Right renal pelvis (tissue), 4 donors: ENCODE measurements at places on chromosomes 2 and 18.

GRCh38 chr2:197311421-197312033, 947 bp upstream of the ANKRD44 start:
- no peak for DNase-seq

DNA sequence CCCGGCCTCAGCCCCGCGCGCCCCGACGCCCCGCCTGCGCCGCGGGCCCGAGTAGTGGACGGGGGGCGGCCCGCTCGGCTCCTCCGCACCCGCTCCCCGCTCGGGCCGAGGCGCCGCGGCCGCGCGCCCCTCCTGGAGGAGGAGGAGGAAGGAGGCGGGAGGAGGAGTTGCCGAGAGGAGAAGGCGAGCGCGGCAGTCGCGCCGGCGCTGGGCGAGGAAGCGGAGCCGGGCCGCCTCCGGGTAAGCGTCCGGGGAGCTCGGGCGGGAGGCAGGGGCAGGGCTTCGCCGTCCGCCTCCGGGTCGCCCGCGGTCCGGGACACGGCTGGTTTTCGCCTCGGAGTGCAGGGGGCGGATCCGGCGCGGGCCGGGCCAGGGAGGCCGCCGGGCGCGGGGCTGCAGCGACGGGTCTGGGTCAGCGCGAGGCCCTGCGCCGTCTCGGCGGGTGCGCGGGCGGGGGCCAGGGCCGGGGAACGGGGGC, at the start of gene SOCS6:
Gene SOCS6 (plus strand): TSS at position 195 of the 478 bp plus-strand sequence. CDS start 35,624 bp downstream, outside the sequence.
- peak; percentile 52 for DNase-seq

DNA sequence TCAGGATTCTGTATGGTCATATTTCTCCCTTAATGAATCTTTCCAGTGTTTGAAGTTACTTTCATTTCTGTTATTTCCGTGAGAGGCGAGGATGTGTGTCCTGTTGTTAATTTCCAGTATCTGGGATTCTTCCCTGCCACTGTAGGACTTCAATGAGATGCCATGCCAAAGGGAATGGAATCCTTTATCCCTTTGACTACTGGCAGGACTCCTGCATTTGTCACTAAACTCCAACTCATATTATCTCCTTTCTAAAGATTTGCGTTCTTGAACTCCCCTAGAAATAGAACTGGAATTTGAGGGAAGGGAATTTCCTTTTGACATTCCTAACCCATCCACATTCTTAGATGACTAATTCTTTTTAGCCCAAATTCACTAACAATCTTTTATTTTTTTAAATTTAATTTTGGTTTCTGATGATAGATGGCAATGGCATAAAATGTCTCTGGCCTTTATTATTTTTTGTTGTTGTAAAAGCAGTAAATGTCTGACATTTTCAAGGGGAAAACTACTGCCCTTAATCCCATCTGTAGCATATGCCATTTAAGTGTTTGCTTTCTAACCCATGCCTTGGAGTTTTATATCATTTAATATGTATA, 87.8 kb upstream of the EML6 start:
- DNase-seq, result no peak

DNA sequence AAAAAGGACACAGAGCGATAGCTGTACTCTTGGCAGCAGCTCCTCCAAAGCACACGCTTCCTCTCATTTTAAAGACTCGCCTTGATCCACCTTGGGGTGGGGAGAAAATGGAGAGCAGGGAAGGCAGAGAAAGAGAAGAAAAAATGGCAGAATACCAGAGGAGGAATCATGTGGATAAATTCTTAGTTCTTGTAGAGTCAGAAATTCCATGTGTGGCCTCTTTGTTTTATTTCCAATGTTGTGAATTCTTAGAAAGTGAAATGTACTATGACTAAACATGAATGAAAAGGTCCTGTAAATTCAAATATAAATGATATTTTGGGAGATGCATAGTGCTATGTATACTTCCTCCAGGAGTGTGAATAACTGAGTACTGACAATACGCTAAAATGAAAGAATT, 89.7 kb upstream of the SESTD1 start:
- no peak for DNase-seq

DNA sequence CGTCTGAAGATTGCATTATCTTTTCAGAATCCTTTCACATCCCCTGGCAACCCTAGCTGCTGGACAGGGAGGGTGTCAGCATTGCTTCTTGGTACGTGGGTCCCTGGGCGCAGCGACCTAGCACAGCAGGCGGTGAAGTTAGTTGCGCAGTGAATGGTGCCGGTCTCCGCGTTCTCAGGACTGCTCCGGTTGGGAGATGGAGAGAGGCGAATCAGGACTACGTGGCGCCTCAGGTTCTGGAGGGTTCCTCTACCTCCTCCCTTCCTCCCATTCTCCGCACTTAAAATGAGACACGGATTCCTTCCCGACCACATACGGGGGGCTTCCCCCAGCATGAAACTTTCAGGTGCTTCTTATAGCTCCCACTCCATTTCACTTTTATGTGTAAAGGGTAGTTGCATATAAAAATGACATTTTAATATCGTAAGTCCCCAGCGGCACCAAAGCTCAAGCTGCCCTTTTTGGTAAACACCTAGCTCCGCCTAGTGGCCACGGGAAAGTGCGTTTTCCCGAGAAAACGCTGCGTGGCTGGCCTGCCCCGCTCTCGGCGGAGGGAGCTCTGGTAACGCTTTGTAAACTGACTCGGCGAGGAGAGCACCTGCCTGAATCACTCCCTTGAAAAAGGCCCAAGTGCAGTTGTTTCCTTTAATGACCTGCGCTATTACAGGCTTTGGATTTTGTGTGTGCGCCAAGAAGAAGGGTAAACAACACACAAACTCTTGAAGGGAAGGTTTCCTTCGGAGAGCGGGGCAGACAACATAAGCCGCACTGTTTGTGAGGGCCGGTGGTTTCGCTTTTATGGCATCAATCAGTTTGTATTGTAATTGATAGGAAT, 32.9 kb upstream of the INHBB start:
- peak; percentile 80 for DNase-seq

GRCh38 chr18:53944721-53945120, 279.7 kb downstream of the MBD2 start:
- DNase-seq, result no peak

- DNase-seq, result no peak
These were observed 47.0 kb upstream of the TTC39C start for GRCh38 chr18:23967321-23968089.

GRCh38 chr2:36408198-36408703, 52.7 kb downstream of the CRIM1 start:
- no peak for DNase-seq

- DNase-seq, result no peak
These were observed 698.2 kb downstream of the MBD2 start for GRCh38 chr18:53526101-53526870.

DNA sequence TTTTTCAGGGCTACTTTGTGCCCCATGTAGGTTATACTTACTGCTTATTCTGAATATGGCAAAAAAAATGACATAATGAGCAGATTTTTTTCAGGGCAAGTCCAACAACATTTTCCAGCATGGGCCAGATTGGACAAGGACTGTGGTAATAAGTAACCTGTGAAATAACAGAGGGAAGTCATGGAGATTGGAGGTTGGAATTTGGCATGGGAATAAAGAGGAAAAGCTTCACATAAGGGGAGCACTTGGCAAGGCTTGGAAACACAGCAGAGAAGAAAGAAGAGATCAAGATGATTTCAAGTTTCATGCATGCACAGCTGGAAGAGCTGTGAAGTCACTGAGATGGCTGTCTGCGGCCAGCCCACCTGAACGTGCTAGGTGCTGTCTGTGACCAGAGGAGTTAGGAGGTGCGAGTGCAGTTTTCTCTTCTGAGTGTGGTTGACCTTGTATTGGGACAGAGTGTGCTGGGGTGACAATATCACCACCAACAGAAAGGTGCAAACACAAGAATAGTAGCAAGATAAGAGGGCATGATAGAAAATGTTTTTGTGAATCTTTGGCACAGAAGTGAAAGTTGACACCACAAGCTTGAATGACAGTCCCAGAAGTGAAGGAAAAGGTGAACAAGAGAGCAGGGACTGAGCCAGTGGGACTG, 71.1 kb upstream of the DSC1 start:
- DNase-seq, result no peak

GRCh38 chr18:5024741-5025140, 172.3 kb downstream of the AKAIN1 start:
- no peak for DNase-seq

DNA sequence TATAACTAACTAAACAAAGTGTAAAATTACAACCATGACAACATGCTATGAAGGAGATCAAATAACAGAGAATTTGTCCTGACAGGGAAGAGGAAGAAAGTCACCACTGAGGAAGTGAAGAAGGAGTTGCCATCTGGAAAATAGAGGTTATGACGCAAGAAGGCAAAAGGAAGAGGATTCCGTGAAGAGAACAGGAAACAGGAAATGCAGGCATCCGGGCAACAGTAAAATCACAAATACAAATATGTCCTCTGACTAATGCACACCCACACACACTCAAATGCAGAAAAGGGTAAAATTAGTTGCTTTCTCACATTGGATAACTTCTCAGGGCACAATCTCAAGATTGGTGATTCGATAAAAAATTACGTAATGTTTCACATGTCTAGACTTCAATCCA, 278.4 kb downstream of the TMX3 start:
- no peak for DNase-seq

DNA sequence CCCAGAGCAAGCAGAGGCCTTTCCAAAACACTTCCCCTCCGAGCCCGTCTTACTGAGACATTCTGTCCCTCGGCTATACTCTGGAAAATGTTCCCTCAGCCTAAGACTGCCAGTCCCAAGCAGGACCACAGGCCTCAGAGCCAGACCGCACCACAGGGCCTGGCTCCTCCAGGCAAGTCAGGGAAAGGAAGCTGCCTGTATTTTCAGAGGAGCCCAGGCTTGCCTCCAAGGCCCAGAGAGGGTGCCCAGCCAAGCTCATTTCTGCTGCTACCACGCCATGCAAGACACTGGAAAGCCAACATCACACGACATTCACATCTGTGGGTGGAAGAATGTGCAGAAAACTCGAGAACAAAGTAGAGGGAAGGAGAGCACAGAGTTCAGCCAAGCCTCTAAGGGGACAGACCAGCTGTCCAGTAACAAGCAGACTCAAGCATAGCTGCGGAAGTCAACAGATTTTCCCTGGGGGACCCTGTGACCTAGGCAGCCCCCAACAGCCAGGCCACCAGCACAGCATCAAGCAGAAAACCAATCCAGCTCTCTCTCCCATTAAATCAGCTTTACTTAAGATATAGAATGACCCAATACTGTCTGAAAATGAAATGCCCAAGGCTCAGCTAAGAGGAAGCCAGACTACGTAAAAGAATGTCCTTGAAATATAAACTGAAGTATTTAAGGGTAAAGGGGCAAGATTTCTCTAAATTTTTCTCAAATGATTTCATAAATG, 123.9 kb downstream of the ZFP36L2 start:
- no peak for DNase-seq

GRCh38 chr2:231359441-231359840, 36.1 kb upstream of the B3GNT7 start:
- DNase-seq, result no peak

DNA sequence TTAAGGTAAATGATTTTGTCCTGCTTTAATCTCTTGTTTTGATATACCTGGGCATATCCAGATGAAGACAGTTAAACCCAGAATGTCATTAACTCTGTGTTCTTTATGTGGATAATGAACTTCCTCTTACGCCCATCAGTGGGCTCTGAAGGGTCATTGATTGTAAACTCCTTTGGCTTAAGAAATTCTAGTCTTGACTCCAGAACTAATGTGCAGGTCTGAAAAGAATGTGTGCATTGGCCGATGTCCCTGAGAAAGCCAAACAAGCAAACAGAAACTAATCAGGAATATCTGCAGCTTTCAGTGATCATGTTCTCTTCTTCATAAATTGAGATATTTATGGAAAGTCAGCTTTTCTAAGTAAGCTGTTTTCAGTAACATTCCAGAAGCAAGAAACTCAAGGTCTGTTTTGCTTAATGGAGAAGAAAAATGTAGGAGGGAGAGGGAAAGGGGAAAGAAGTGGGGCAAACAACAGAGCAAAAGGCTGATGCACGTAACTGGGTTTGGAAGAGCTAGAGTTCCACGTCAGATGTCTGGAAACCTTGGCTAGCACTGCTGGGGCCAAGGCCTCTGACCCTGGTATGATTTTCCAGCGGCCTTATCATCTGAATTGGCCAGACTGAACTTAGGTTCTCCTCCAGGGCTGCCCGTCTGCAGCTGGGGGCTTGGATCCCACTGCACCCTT, 61.3 kb upstream of the FHL2 start:
- DNase-seq, result no peak

DNA sequence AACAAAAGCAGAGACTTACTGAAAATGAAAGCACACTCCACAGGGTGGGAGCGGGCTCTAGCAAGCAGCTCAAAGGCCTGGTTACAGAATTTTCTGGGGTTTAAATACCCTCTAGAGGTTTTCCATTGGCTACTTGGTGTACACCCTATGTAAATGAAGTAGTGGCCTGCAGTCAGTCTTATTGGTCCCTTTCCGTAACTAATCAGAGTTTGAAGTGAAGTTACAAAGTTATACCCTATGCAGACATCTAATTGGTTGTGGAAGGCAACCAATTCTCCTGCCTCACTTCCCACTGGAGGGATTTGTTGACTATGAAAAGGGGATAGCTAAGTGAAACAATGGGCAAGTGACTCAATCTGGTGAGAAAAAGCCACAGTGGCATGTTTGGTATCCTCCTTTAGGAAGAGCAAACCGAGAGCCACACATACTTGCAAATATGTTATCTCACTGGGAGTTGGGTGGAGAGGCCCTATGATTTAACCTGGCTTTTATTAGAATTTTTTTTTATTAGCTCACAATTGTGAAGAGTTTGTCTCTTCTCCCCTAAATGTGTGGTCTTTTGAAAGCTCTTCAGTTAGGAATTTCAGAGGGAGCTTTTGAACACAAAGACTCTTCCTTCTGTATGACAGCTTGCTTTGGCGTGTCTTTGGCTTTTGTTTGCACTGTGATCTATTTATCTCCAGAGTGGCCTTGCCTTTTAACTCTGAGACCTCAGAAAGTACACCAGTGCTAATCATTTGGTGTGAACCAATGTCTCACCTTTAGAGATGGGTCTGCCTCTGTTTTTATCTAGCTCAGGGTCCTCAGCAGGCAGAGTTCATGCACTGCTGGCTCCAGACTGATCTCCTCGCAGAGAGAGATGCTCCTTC, 69.6 kb downstream of the MAP4K4 start:
- no peak for DNase-seq

- DNase-seq, result no peak
These were observed 4.4 kb downstream of the IL1B start for GRCh38 chr2:112831946-112832840.

GRCh38 chr2:233841183-233841582, 13.2 kb downstream of the HJURP start:
- no peak for DNase-seq
